ENCODE measurements at places on chromosomes 4 and X. TPM values are rescaled to one million over a fixed set of nuclear protein-coding genes. Genes with fewer than 3 reads are reported as not detected.

Gene KDR
- total RNA-seq: 0.18 TPM

Gene PAGE5
- not detected for total RNA-seq

Gene GPR82
- total RNA-seq: not detected

Gene GDPD2
- 0.33 TPM for total RNA-seq

GRCh38 chrX:136146614-136147314 lies 569 bp upstream of the FHL1 start:
- no peak for DNase-seq

- DNase-seq: no peak
Measured at GRCh38 chrX:110132450-110133114, 129.7 kb downstream of the TMEM164 start.

- DNase-seq: no peak
Measured at GRCh38 chr4:84644087-84644486, 61.2 kb downstream of the CDS1 start.

DNA sequence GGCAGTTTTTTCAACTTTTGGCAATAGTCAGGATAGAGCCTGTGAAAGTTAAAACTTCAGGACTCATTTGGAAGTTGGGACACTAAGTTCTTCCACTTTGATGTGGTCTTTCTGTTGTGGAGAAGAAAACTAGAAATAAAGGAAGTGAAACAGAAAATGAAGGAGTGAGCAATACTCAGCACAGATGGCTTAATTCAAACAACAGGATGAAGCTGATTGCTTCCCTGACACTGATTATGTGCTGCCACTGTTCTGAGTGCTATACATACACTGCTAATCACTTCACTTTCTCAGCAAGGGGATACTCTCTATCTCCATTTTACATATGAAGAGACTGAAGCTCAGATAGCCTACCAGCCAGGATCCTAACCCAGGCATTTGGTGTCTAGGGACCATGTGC lies 235.1 kb upstream of the CPEB2 start:
- DNase-seq: no peak

GRCh38 chr4:124321364-124321763 lies 391.2 kb downstream of the ANKRD50 start:
- DNase-seq: no peak
